Fibroblast of mammary gland (primary cell): ENCODE measurements at places on chromosomes 1 and 21.

DNA sequence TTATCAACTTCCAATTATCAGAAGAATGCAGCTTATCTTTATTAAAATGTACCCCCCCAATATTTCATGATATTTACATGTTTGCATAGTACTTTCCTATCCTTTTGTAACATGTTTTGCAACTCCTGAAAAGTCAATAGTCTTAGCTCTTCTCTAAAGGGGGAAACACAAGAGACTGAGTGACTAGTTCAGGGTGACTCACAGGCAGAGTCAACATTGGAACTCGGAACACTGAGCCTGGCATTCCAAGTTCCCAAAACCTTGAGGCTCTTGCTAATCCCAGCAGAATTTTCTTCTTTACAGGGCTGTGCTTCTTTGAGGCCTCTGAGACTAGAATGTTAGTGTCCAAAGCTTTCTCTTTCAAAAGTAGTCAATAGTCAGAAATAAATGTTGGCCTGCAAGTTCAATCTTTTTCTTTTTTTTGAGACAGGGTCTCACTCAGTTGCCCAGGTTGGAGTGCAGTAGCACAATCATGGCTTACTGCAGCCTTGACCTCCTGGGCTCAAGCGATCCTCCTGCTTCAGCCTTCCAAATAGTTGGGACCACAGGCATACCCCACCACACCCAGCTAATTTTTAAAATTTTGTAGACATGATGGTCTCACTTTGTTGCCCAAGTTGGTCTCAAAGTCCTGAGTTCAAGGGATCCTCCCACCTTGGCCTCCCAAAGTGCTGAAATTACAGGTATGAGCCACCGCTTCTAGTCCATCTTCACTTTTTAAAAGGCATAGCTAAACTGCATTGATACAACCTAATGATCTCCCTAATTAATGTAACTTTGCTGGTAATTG is 37.5 kb downstream of the ZNF281 start:
- peak; percentile 92 for DNase-seq

DNA sequence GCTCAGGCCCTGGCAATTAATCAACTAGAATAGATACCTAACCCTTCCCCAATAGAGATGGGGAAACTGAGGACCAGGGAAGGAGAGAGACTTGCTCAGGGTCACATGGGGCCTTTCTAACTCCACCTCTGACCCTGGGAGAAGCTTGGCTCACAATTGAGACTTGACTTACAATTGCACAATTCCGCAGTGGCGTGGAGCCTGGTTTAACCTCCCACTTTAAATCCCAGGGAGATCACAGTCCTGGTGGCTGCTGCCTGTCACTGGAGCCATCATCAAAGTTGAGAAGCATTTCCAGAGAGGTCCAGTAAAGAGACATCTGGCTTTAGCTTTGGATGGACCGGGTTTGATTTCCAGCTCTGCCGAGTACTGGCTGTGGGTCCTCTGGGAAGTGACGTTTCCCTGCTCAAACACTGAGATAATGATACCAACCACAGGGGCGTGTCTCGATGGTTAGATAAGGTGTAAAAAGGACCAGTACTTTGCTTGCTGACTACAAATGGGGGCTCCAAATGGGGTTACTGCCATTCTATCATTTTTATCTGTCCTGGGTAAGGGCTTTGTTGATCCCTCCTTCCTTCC is 39.3 kb downstream of the TRIM62 start:
- no peak for DNase-seq

DNA sequence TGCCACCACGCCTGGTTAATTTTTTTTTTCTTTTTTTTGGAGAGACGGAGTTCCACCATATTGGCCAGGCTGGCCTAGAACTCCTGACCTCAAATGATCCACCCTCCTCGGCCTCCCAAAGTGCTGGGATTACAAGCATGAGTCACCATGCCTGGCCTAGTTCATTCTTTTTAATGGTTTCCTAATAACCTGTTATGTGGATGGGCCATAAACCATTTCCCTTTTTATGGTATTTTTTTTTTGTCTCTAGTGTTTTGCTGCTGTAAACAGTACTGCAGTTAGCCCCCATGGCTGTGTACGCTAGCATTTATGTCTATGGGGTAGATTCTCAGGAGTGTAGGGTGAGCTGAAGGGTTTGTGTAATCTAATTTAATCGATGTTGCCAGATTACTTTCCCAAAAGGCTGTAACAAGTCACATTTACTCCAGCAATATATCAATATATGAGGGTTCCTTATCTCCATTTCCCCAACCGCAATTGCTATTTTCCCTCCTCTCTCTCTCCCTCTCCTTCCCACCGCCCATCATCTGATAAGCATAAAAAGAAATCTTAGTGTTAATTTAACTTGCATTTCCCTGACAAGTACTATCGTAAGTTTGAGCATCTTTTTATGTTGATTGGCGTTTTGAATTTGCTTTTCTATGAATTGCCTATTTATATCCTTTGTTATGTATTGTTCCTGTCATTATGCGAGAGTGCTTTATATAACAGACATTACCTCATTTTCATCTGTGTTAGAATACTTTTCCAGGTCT is 28.7 kb downstream of the RCSD1 start:
- peak; percentile 22 for DNase-seq

DNA sequence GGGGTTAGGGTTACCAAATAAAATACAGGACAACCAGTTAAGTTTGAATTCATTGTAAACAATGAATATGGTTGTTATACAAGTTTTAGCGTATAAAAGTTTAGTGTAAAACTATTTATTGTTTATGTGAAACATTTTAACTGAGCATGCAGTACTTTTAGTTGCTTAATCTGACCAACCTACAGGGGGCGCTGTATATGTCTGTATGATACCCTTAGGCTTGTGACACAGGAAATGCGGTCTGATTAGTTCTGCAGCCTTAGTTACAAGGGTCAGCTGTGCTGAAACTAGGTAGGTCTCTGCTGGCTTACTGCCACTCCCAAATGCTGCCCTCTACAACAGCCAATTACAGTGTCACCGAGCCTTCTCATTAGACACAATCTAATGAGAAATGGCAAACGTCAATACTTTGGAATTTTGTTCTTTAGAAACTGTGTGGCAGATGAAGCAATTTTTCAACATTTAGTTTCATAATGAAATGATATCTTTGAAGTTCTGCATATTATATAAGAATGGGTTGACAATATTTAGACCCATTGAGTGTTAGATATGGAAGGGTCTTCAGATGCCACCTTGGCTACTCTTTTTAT is 56.2 kb downstream of the NTNG1 start:
- peak; percentile 21 for DNase-seq

DNA sequence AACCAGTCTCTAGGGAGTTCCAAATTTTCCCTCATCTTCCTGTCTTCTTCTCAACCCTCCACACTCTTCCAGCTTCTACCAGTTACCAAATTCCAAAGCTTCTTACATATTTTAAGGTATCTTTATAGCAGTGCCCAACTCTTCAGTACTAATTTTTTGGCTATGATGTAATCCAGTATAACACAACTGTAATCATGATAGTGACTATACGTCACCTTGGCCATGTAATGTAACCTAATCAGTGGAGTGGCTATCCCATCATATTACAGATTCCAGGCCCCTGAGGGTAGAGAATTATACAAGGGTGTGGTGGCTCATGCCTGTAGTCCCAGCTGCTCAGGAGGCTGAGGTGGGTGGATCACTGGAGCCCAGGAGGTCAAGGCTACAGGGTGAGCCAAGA is 143.2 kb downstream of the CLEC20A start:
- DNase-seq: no peak

- DNase-seq: no peak
These were observed 257.7 kb upstream of the SGIP1 start for GRCh38 chr1:66276218-66276617.

DNA sequence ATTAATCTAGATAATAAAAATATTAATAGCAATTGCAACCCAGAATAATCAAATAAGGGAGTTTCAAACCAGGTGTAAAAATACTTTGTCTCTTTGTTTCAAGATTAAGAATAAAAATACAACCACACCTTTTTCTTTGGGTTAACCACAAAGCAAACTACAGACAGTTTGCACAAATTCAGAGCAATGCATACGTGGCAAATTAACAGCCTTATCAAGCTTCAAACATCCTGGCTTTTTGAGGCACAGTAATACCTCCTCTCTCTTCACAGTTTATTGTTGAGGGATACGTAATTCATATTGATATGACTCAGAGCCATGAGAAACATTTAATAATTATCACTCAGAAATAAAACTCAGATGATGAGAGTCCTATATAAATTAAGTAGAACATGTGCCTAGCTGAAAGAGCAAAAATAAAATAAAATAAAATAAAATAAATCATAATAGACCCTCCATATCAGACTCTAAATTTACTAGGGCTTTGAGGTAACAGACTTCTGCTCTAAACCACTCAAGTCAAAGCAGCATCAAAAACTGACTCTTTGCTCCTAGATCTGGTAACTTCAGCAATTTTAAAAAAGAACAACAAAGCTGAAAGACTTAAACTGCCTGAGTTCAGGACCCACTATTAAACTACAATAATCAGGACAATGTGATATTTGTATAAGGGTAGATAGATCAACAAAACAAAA is 11.4 kb downstream of the EDEM3 start:
- peak; percentile 42 for DNase-seq

DNA sequence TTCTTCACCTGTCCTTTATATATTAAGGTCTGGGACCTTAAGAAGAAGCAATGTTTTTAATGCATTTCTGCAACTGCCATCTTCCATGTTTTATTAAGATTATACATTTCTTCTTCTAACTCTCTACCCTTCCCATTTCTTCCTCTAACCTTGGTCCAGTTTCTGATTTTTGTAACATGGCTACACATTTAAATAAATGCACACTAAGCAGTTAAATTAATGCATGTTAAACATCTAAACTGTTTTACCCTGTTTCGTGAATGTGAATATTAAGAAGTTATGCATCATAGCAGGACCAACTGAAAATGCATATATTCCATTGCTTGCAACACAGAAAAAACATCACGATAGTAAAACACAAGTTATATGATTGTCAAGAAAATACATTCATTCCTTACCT is 3.7 kb downstream of the BRINP3 start:
- no peak for DNase-seq

DNA sequence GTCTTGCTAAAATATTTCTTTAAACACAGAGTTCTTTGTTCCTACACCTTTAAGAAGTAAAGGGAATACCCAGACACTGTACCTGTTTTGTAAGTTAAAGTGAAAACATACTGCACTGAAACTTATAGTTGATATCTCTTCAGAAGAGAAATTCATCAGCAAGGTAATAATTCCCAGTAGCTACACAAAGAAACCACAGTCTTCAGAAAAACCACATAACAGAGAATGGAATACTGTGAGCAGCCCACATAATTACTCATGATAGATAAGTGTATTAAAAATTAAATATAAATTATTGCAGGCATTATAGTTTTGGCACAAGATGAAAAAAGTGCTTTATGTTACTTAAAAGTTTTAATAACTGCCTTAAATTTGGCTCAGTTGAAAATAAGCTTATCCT is 276.6 kb downstream of the SETD4 start:
- no peak for DNase-seq

DNA sequence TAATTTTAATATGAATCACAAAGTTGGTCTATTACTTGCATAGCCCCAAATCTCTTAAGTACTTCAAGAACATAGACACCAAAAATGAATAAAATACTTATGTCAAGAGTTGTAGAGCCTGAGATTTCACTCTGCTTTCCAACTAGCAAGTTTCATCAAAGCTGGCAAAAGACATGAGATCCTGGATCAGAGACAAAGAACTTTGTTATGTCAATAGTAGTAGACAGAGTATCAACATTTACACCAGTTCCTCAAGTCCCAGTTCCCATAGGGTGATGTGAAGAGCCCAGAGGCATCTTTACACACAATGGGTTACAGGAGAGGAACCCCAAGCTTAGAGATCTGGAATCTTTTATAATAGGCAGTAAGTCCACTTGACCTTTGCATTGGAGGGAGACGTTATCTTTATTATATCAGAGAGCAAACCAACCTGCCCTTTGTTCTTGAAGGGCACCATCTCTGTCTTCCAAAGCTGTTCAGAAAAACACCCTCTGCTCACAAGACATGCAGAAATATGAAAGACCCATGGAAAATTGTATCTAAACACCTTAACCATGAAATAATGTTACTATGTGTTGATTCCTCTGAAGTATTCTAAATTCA is 174.4 kb upstream of the GALNT2 start:
- DNase-seq: no peak

GRCh38 chr1:30652152-30652841 is 71.1 kb downstream of the MATN1 start:
- DNase-seq: no peak

GRCh38 chr1:2377751-2378440 is 13.5 kb downstream of the MORN1 start:
- no peak for DNase-seq

DNA sequence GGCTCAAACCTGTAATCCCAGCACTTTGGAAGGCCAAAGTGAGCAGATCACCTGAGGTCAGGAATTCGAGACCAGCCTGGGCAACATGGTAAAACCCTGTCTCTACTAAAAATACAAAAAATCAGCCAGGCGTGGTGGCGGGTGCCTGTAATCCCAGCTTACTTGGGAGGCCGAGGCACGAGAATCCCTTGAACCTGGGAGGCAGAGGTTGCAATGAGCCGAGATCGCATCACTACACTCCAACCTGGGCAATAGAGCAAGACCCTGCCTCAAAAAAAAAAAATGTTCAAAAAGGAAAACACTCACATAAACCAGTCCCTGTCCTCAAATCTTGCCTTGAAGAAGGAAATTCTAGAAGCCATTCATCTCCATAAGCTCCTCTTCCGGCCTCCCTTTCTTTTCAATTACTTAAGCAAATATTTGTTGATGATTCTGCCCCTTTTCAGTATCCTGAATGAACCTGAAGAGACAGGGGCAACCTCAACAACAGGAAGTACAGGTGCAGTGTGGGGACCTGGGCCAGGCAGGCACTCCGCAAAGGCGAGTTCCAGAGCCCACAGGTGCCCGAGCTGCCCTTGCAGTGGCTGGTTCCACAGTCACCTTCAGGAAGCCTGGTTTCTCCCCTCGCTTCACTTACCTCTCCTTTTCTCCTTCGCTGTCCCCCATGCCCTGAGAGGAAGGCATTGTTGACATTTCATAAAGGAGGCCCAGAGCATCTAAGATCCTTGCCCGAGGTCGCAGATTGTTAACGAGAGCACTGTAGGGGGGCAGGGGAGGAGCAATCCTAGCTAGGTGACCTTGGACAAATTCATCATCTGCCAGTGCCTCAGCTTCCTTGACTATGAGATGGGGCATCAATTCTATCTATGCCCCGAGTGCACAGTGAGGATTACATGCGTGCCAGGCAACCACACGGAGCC is 8.9 kb upstream of the LEFTY1 start:
- no peak for DNase-seq

GRCh38 chr1:212981571-212982328 is 31.4 kb downstream of the VASH2 start:
- DNase-seq: no peak

DNA sequence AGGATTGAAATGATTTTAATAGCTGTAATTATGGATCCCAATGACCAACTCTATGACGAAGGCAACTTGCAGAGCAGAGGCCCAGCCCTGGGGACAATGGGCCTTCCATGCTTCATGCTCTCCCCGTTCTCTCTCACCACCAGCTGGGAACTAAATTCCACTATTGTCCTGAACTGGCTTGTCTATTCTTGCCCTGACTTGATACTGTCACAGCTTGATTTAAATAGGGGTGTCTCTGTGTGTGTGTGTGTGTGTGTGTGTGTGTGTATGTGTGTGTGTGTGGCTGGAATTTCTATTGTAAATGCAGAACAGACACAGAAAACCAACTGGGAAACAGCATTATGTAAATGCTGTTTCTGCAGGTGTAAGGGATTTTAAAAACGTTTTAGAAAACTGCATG is 57.0 kb downstream of the SLC22A15 start:
- DNase-seq: no peak

GRCh38 chr1:221394011-221394544 is 347.8 kb downstream of the DUSP10 start:
- peak; percentile 93 for DNase-seq
